ENCODE measurements at places on chromosomes 12 and 14. TPM values are rescaled to one million over a fixed set of nuclear protein-coding genes. Genes with fewer than 3 reads are reported as not detected.

Gene CLEC4C
- not detected for total RNA-seq

- no peak for DNase-seq
Measured at GRCh38 chr14:21093018-21093417, 5.4 kb downstream of the ZNF219 start.

GRCh38 chr12:106301611-106302321 is 767 bp upstream of the TCP11L2 start:
- no peak for DNase-seq

- DNase-seq = no peak
Measured at GRCh38 chr12:28390206-28390605, 199.9 kb downstream of the CCDC91 start.

DNA sequence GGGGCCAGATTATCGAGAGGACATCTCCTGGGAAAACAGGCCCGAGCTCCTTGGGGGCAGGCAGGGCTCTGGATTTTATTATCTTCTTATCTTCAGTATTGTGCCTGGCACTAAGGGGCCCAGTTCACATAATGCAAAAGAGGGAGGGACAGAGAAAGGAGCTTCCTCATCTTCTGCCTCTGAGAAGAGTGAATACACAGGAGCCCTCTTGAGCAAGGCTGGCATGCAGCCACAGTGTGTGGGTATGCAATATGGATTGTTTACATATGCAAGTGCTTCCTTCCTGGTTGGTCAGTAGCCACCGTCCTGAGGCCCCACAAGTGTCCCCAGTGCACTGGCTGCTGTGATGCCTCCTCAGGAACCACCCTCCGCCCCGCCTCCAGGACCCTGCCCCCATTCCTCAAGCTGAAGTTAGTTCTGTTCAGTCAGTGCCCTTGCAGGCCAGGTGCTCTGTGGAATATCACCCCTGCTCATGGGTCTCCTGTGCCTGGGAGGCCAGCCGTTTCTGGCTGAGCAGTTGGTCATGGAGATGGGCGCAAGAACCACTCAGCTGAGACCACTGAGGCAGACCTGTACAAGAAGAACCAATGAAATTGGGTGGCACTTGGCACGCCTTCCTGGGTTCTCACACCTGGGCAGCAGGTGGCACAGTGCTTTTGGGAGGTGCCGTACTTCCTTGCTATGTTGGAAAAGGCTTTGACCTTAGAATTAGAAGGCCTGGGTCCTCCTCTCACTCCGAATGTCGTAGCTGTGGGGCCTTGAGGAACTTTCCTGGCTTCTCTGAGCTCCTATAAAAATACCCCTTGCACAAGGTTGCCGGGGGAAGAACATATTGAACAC is 35.1 kb upstream of the ACTN1 start:
- no peak for DNase-seq

Gene RNASE4
- total RNA-seq = 2.6 TPM

- no peak for DNase-seq
Measured at GRCh38 chr14:101128478-101129321, 225.2 kb upstream of the RTL1 start.

Gene EML1
- 40.1 TPM for total RNA-seq

DNA sequence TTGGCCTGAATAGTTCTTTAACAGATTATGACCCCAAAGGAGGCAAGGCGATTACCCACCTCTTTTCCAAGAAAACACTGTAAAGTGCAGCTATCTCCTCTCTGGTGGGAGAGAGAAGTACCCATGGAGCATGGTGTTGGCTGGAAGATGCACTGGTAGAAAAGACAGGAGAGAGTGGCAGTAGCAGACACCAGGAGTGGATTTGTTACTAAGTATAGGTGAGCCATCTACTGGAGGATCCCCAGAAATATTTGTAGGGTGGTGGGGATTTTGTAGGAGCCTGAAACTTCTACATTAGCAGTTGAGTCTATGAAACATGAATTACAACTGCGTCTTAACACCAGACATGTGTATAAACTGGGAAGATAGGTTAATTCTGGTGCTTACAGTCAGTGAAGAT is 148.0 kb downstream of the SLC38A4 start:
- DNase-seq = no peak

- DNase-seq = no peak
Measured at GRCh38 chr12:15584366-15585041, 204.7 kb downstream of the EPS8 start.

Gene INSM2
- total RNA-seq = 0.09 TPM

Gene PLCZ1
- total RNA-seq = not detected

Data from neural crest cell (in vitro differentiated cells).